ENCODE measurements at places on chromosomes 6 and 20.
A peak's percentile ranks its signal among the peaks of the same experiment; 100 is the strongest.

- DNase-seq = peak; percentile 58
These were observed 108.5 kb upstream of the KCNK16 start for GRCh38 chr6:39430871-39431523.

DNA sequence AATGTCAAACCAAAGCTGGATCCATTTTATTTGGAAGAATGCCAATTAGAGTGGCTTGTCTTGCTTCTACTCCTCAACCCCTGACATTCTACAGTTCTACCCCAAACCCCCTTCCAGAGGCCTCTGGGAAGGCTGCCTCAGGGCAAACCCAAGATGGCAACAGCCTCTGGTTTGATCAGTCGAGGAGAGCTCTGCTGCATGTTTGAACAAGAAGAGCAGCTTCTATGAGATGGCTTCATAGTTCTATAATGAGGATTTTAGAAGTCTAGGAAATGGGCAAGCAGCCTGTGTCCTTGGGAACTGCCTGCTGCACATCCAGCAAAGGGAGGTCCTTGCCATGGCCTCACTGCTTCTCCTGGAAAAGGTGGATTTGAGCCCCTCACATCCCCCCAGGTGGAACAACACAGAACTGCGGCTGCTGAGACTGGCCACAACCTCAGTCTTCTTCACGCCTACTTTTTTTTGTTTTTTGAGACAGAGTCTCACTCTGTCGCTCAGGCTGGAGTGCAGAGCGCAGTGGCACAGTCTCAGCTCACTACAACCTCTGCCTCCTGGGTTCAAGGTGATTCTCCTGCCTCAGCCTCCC is 37.9 kb downstream of the ZC3H12D start:
- DNase-seq = no peak

- DNase-seq = no peak
These were observed 47.5 kb downstream of the RALGAPA2 start for GRCh38 chr20:20664795-20665589.

DNA sequence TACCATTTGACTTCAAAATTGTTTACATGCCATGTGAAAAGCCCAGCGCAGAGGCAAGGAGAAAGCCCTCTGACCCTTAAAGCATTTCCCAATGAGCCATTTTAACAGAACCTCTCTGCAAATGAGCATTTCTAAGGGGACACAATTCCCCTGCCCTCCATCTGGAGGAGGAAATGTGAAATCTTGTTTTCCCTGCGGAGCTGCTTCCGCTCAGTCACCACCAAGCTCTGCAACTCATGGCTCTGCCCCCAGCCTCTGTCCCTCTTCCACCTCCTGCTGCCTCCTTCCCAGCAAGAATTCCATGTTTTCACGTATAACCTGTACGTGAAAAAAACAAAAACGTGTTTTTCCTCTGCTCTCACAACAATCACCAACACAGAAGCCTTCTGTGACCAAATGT is 12.3 kb downstream of the RIN2 start:
- no peak for DNase-seq

- peak; percentile 60 for DNase-seq
These were observed 66.7 kb downstream of the RPP21 start for GRCh38 chr6:30411515-30412207.

DNA sequence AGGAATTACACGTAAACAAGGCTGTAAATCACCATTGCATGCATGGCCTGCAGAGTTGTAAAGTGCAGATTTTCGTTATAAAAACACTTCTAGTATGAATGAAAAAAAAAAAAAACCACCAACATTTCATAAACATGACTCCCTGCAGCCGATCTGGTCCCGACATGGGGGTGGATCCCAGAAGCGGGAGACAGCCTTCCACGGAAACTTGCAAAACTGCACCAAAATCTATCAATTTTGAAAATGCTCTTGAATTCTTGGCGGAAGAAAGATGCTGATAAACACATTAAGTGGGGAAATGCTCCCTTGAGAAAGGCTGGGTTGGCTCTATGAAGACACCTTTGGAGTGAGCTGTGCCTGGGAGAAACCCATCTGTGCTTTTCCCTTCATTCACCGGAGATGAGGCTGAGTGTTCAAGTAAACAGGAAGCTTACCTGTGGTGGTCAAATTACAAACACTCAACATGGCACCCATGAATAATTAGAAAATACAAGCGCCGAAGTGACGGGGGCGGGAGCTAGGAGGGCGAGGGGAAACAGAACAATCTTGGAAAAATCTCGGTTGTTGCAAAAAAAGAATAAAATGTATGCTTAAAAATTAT is 845 bp upstream of the ANKRD60 start:
- DNase-seq = no peak

DNA sequence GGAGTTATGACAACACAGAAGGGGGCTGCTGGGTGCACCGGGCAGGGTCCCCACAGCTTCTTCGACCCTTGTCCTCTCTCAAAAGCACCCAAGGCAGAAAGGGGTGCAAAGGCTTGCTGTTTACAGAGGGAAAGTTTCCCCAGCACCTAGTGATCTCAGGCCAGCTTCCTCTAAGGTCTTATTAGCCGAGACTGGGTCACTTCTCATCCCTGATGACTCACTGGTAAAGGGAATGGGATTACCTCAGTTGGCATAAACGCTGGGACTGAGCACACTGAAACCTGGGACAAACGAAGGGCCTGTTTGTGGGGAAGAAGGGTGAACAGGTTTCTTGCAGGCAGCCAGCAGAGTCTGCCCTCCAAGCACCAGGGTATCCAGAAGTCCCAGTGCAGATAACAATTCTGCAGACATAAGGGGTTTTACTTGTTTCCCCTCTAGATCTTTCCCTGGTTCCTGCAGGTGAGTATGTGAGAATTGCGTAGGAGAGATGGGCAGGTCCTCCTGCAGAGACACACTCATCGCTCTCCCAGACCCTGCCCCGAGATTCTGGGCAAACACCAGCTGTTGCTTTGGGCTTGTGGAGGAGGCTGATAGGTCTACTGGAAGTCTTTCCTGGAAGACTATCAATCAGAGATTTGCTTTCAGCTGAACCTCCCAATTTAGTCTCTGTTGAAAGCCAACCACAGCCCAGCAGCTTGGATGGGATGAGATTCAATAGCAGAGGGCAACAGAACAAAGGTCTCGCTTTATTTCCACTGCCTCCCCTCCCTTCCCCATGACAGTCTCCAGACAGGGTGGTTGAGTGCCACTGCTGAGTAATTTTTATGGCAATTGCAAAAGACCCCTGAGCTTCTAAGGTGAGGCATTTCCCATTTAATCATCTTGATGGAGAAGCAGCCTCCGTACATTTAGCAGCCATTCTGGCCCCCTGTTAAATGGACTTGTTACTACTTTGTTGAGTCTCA is 25.7 kb downstream of the KCNG1 start:
- no peak for DNase-seq

DNA sequence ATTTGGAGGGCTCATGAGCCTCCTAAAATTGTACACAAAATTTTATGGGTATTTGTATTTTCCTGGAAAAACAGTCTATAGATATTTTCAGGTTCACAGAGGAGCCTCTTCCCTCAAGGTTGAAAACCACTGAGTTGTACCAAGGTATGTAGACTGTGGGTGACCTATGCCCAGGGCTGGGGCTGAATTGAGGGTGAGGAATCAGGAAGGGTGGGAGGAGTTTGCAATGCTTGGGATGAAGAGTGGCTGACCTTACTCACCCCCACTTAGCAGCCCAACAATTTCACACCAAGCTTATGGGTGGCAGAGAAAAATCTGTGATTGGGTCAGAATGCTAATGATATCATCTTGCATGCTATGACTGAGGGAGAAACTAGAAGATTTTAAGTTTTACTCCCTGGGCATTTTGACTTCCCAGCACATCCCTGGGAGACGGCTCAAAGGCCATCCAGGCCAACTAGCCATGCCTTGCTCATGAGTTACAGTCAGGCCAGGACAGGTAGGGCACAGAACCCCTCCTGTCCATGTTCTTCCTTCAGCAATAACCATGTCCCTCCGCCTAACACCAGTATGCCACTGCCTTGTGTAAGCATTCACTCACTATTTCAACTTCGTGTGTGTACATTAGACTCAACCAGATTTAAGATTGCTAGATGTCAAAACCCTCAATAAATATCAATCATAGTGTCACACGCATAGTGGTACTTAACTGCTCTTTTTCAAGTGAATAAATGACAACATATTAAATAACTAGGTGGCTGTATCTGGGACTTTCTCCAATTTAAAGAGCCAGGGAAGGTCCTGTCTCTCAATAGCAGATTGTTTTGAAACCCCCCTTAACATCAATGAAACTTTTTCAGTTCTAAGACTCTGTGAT is 16.6 kb downstream of the ADTRP start:
- no peak for DNase-seq

- DNase-seq = no peak
These were observed 83.7 kb downstream of the HMGCLL1 start for GRCh38 chr6:55495277-55495676.

GRCh38 chr20:20019123-20019522 is 2.0 kb downstream of the NAA20 start:
- DNase-seq = no peak

- no peak for DNase-seq
These were observed 861.1 kb downstream of the DHX35 start for GRCh38 chr20:39823224-39823623.

DNA sequence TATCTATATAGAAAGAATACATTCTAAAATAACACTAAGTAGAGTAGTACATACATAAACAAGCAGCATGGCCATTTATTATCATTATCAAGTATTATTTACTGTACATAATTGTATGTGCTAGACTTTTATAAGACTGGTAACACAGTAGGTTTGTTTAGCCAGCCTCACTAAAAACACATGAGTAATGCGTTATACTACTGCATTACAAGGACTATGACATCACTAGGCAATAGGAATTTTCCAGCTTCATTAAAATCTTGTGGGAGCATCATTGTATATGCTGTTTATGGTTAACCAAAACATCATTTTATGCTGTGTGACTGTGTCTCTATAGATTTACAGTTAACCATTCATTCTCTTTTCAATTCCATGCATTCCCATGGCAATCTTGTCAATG is 131.7 kb upstream of the HDGFL1 start:
- no peak for DNase-seq

GRCh38 chr6:16623029-16623653 is 138.1 kb downstream of the ATXN1 start:
- DNase-seq = no peak

- DNase-seq = peak; percentile 71
These were observed 14.8 kb upstream of the FAM83C start for GRCh38 chr20:35306931-35307517.

- no peak for DNase-seq
These were observed 562.2 kb upstream of the NOX3 start for GRCh38 chr6:156017838-156018237.

- DNase-seq = no peak
These were observed 198.5 kb downstream of the QKI start for GRCh38 chr6:163613025-163613424.

DNA sequence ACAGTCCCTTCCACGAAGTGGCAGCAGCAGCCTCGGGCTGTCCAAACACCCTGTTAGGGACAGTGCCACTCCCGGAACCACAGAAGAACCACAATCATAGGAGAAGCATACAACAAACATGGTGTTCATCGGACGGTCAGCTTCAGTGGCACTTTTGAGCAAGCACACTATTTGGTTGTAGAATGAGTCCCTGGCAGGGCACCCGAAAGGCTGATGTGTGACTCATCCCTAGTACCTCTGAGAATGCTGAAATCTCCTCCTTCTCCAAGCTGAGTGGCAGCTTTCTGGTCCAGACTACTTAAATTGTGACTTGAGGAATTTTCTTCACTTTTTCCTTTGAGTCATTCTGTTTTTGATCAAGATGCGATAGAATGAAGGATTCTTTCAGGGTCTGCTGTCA is 282.5 kb downstream of the ESR1 start:
- DNase-seq = no peak

DNA sequence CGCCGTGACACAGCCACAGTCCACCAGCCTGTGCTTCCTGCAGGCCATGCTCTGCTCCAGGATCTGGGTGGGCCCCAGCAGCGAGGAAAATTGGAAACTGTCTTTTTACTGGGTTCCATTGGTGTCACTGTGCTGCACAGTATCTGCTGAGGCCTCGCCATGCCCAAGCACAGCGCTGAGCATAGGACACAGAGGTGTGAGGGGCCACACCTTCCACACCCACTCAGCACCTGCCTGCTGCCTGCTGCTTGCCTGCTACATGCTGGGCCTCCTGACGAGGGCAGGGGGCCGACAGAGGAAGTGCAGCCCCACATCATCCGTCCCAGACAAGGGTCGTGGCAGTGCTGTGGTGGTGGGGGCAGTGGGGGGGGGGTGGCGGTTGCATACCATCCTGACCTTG is 173.0 kb upstream of the THBS2 start:
- DNase-seq = no peak

GRCh38 chr6:145112711-145113148 is 622.6 kb downstream of the EPM2A start:
- DNase-seq = no peak

DNA sequence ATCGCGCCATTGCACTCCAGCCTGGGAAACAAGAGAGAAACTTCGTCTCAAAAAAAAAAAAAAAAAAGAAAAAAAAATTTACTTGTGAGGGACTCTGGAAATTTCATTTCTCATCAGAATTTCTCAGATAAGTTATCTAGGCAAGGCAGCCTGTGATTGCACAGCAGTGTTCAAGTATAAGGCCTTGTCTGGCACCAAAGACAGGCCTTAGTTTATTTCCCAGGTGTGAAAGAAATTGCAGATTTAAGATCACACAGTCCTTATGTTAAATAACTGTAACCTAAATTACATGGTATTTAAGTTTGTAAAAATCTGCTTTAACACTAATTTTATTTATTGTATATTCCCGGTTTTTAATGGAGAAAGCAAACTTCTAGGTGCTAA is 34.8 kb downstream of the HFE start:
- DNase-seq = no peak

- DNase-seq = no peak
These were observed 39.0 kb downstream of the DSE start for GRCh38 chr6:116409756-116410155.

GRCh38 chr6:110878751-110879522 is 4.4 kb downstream of the AMD1 start:
- peak; percentile 52 for DNase-seq

GRCh38 chr6:5447921-5448320 is 186.6 kb downstream of the FARS2 start:
- no peak for DNase-seq

- no peak for DNase-seq
These were observed 1005.7 kb downstream of the HACE1 start for GRCh38 chr6:103854059-103854458.

GRCh38 chr20:57622579-57623381 is 2.6 kb upstream of the ZBP1 start:
- DNase-seq = peak; percentile 71

DNA sequence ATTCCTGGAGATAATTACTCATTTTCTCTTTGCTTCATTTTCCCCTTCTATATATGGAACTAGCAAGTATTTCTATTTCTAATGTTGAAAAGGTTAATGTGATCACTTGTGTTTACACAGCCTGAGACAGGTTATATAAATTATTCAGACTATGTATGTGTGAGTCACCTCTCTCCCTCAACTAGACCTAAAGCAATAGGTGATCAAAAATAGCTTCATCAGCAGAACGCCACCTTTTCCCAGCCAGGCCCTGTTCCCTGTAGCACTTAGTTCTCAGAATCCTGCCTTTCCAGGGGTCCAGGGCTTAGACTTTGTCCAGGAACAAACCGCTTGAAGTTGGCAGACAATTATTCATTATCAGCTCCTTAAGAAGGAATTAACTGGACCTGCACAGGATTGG is 125.3 kb upstream of the EXOC2 start:
- no peak for DNase-seq

Data from ecto neural progenitor cell (in vitro differentiated cells).